ENCODE measurements at places on chromosomes 12 and 14.

- peaks cover 8% of the 10 kb centered on the region for H3K4me1 ChIP-seq
- H3K4me3 ChIP-seq, result no peak overlapping the region
- no peak overlapping the region for H3K27ac ChIP-seq
- no peaks in the 10 kb centered on the region for H3K36me3 ChIP-seq
Observed at GRCh38 chr14:96673706-96674105, 123.5 kb upstream of the VRK1 start.

- H3K4me3 ChIP-seq, result no peak overlapping the region
- peak overlapping the region; percentile 39 for H3K27ac ChIP-seq
- H3K4me1 ChIP-seq, result peaks cover 7% of the 10 kb centered on the region
- peaks cover 45% of the 10 kb centered on the region for H3K36me3 ChIP-seq
- no peak for DNase-seq
- H3K27me3 ChIP-seq, result no peaks in the 10 kb centered on the region
Observed at GRCh38 chr12:112018571-112019237, 5.5 kb downstream of the ERP29 start.

- H3K36me3 ChIP-seq, result peaks cover 9% of the 10 kb centered on the region
- no peak overlapping the region for H3K27ac ChIP-seq
- DNase-seq, result no peak
Observed at GRCh38 chr14:23217032-23218020, 20.4 kb upstream of the RNF212B start.

- peaks cover 9% of the 10 kb centered on the region for H3K36me3 ChIP-seq
- H3K27ac ChIP-seq, result no peak overlapping the region
- no peak for DNase-seq
- H3K4me3 ChIP-seq, result no peak overlapping the region
Observed at GRCh38 chr12:104354167-104354867, 50.8 kb downstream of the EID3 start.

DNA sequence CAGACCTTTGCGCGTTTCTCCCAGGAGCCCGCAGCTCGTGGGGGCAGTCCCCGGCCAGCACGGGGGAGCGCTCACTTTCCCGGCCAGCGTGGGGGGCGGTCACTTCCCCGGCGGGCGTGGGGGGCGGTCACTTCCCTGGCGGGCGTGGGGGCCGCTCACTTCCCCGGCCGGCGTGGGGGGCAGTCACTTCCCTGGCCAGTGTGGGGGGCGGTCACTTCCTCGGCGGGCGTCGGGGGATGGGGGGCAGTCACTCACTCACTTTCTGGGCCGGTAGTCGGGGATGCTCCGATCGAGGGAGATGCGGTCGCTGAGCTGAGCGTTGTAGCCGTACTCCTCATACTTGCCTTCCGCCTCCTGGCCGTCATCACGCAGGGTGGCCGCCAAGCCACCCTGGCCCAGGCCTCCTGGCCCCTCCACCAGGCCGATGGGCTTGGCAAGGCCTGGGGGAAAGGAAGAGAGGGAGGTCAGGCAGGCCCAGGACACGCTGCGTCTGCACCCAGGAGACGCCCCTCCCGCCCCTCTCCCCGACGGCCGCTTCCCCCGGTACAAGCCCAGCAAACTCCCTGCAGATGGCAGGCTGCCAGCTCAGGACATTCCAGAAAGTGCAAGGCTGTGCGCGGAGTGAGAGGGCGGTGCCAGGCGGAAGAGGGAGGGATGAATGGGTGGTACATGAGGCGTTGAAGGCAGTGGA lies 43.3 kb downstream of the GALNT9 start:
- no peak for DNase-seq
- H3K4me1 ChIP-seq, result peaks cover 21% of the 10 kb centered on the region
- H3K36me3 ChIP-seq, result no peaks in the 10 kb centered on the region
- peak overlapping the region; percentile 62 for H3K4me3 ChIP-seq
- peaks cover 45% of the 10 kb centered on the region for H3K27me3 ChIP-seq

DNA sequence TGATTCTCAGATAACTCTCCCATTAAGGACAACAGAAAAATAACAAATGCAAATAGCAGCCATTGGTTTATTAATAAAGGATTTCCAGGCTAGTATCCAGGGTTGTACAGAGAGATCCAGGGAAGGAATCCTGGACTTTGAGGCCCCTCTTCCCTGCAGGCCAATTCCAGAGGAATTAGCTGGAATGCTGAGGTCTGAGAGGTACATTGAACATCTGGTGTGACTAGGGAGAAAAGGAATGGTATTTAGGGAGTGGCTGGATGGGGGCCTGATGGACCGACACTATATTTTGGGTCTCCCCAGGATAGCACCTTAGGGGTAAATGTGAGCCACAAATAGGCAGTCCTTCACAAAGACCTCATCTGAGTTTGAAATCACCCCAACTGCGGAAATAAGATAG lies 924.5 kb downstream of the AACS start:
- peaks cover 75% of the 10 kb centered on the region for H3K36me3 ChIP-seq
- no peaks in the 10 kb centered on the region for H3K4me1 ChIP-seq
- H3K27me3 ChIP-seq, result peaks cover 12% of the 10 kb centered on the region

DNA sequence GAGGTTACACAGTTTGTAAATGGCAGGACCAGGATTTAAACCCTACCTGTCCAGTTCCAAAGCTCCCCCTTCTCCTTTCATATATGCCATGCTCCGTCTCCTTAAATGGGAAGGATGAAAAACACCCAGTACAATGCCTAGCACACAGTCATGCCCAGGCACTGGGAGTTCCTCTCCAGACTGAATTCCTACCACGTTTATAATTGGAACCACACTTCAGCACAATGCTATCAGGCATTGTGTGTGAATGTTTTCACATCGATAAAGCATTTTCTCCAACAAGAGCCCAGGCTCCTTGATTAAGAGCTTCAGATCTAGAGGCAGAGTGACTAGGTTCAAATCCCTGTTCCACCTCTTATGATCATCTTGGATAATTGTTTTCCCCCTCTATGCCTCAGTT lies 2.7 kb upstream of the NUAK1 start:
- peaks cover 67% of the 10 kb centered on the region for H3K4me1 ChIP-seq
- H3K27ac ChIP-seq, result peak overlapping the region; percentile 92
- H3K36me3 ChIP-seq, result no peaks in the 10 kb centered on the region
- peak overlapping the region; percentile 39 for H3K4me3 ChIP-seq
- DNase-seq, result no peak
- peaks cover 7% of the 10 kb centered on the region for H3K27me3 ChIP-seq

DNA sequence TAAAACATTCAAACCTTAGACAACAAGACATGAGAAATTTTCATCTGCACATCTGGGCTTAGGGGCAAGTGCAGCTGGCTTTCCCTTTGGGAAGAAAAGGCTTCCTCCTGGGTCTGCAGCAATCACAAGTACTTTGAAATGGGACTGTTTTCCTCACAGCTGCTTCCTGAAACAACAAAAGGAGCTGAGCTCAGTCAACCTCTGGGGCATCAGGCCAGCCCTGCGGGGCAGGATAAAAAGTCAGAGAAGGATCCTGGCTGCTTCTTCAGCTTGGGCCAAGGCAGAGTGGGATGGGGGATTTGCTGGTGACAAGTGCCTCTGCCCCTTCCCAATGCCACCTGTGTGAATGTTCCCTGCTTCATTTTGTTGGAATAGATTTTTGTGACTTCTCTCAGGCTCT lies 16.2 kb upstream of the SDR39U1 start:
- H3K4me1 ChIP-seq, result no peaks in the 10 kb centered on the region
- no peak for DNase-seq
- peaks cover 12% of the 10 kb centered on the region for H3K36me3 ChIP-seq
- peaks cover 10% of the 10 kb centered on the region for H3K27me3 ChIP-seq

GRCh38 chr14:58557242-58557641 lies 80.5 kb upstream of the DACT1 start:
- H3K4me1 ChIP-seq, result peaks cover 18% of the 10 kb centered on the region
- H3K4me3 ChIP-seq, result no peak overlapping the region
- no peaks in the 10 kb centered on the region for H3K27me3 ChIP-seq
- no peak for DNase-seq

DNA sequence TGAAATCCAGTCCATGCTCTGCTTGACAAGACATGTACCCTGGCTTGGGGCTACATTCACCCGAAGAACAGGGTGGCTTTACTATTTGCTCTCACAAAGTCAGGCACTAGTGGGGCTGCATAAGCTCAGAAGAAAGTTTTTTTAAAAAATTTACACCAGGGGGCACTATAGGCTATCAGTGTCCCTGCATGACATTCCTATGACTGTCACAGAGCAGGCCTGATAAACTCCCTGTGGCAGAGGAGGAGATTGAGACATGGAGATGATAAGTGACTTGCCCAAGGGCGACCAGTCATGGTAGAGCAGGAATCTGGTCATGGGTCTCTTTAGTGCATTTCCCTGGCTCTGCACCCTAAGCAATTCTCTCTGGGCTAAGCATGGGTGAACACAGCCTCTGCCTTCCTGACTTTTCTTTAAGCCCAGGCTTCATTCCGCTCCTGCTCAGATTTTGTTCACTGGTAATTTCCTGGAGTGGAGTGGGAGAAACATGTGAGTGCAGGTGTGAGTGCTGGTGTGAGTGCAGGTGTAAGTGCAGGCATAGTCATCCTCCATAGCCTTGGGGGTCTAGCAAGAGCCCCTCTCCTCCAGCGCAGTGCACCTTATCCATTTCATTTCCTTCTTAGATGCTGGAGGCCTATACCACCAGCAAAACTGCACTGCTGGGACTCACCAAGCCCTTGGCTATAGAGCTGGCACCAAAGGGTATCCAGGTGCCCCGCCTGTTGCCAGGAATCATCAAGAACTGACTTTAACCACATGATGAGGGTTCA lies 91.6 kb downstream of the DHRS2 start:
- no peak overlapping the region for H3K27ac ChIP-seq
- no peaks in the 10 kb centered on the region for H3K27me3 ChIP-seq
- H3K36me3 ChIP-seq, result no peaks in the 10 kb centered on the region
- no peak for DNase-seq

GRCh38 chr12:32261638-32262037 lies 137.7 kb upstream of the FGD4 start:
- no peak overlapping the region for H3K4me3 ChIP-seq
- peak; percentile 48 for DNase-seq
- peaks cover 9% of the 10 kb centered on the region for H3K36me3 ChIP-seq
- H3K27ac ChIP-seq, result 0 out of 2 replicates have a peak overlapping the region, but pooled peaks have one; percentile 32
- H3K27me3 ChIP-seq, result no peaks in the 10 kb centered on the region
- peaks cover 19% of the 10 kb centered on the region for H3K4me1 ChIP-seq

GRCh38 chr14:65366802-65367565 lies 45.5 kb upstream of the FUT8 start:
- no peaks in the 10 kb centered on the region for H3K36me3 ChIP-seq
- H3K27me3 ChIP-seq, result 0 out of 2 replicates have a peak, but pooled peaks cover 2% of the 10 kb centered on the region

DNA sequence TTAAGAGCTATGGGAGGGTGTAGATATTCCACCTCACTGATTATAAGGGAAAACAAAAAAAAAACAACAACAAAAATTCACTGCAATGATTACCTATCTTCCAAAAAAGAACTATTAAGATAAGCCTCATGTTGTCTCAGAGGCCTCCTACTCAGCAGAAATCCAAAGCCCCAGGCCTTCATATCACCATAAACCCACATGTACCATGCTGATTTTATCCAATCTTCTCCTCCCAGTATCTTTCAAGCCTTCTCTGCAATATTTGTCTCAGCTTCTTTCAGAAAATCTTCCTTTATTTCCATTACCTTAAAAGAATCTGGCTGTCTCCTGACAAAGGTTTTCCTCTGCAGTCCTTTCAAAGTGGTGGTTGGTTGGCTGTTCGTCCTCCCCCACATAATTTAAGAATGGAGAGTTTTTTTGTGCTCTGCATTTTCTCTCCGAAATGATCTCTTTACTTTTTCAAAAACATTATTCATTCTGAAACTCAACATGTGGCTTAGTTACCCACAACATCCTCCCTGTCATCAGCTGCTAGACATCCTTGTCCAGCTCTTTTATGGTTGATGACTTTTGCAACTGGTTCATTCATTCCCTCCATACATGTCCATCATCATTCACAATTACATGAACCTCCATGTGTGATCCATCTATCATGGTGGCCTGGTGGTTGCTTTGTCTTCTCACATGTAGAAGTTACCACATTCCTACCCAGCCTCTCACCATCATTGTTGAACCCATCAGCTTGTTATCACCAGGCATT lies 2.9 kb upstream of the EPYC start:
- no peaks in the 10 kb centered on the region for H3K36me3 ChIP-seq
- DNase-seq, result no peak
- no peak overlapping the region for H3K4me3 ChIP-seq
- no peak overlapping the region for H3K27ac ChIP-seq
- no peaks in the 10 kb centered on the region for H3K4me1 ChIP-seq

- no peak for DNase-seq
- H3K27ac ChIP-seq, result no peak overlapping the region
- H3K4me1 ChIP-seq, result no peaks in the 10 kb centered on the region
- no peak overlapping the region for H3K4me3 ChIP-seq
Observed at GRCh38 chr12:25372969-25373817, 122.5 kb upstream of the KRAS start.

GRCh38 chr12:70365398-70365647 lies 767 bp upstream of the KCNMB4 start:
- no peak overlapping the region for H3K27ac ChIP-seq
- peak overlapping the region; percentile 74 for H3K4me3 ChIP-seq

DNA sequence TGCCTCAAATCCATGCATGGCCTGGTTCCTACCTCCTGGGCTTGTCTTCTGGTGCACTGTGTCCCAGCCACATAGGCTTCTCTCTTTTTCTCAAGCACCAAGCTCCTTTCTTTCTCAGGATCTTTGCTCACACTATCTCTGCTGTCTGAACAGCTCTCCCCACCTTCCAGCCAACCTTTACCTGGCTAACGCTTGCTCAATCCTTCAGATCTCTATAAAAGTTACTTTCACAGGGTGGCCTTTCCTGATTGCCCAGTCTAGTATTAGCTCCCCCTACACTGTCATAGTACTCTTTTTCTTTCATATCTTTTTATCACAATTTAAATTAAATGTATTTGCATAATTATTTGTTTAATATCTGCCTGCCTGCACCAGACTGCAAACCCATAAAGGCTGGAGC lies 3.8 kb downstream of the PARP11 start:
- H3K36me3 ChIP-seq, result peaks cover 23% of the 10 kb centered on the region
- H3K4me3 ChIP-seq, result no peak overlapping the region
- no peak overlapping the region for H3K27ac ChIP-seq
- no peak for DNase-seq
- peaks cover 16% of the 10 kb centered on the region for H3K4me1 ChIP-seq

DNA sequence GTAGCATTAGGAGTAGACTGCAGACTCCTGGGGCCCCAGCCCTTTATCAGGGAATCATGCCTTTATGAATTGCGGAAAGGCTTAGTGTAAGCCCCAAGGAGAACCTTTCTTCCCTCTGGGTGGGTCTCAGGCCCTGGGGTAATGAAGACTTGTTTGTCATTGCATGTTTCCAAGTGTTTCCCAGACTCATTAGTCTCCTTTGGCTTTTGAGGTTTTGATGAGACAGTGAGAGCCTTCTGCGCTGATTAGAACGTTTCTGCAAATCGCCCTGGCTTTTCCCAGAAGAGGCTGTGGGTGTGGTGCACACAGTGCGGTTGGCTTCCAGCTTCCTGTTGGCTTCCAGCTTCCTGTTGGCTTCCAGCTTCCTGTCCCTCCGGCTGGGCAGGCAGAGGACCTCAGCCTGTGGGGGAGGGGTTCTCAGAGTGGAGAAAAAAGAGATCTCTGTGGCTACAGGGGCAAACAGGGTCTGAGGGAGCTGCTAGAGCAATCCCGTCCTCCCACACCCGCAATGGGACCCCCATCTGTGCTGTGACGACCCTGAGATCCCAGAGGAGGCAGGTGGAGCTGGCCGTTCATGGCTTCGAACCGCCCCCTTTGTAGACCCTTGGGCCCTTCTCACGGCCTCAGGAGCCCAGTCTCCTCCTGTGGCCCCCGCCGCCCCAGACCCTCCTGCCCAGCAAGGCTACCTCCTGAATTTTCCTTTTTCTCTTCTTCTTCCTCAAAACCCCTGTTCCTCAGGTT lies 42.1 kb downstream of the GPR68 start:
- peaks cover 53% of the 10 kb centered on the region for H3K36me3 ChIP-seq
- no peak overlapping the region for H3K4me3 ChIP-seq
- no peaks in the 10 kb centered on the region for H3K4me1 ChIP-seq
- H3K27ac ChIP-seq, result no peak overlapping the region
